ENCODE measurements at places on chromosomes 12 and 14.
A peak's percentile ranks its signal among the peaks of the same experiment; 100 is the strongest.

DNA sequence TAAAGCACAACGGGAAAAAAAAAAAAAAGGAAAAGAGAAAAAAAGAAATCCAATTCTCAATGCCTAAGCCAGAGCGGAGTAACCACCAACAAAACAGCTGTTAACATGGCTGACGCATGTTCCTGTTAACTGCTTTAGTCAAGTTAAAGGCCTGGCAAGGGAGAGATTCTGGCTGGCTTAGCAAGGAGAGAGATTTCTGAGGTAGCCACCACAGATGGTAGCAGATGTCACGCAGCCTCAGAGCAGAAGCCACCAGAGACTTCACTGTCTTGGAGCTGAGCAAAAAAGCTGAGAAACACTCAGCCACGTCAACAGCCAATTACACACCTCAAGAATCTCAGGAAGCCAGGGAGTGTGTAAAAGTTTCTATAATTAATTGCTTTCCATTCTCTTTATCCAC is 87.1 kb downstream of the TMCC3 start:
- no peak for DNase-seq

GRCh38 chr14:49044981-49045380 is 541.2 kb downstream of the RPS29 start:
- DNase-seq = no peak

- no peak for DNase-seq
Measured at GRCh38 chr14:105430565-105430964, 10.9 kb downstream of the MTA1 start.

GRCh38 chr14:31927348-31927832 is 149.7 kb upstream of the ARHGAP5 start:
- DNase-seq = no peak

GRCh38 chr12:111074559-111074958 is 154.2 kb upstream of the MYL2 start:
- no peak for DNase-seq

DNA sequence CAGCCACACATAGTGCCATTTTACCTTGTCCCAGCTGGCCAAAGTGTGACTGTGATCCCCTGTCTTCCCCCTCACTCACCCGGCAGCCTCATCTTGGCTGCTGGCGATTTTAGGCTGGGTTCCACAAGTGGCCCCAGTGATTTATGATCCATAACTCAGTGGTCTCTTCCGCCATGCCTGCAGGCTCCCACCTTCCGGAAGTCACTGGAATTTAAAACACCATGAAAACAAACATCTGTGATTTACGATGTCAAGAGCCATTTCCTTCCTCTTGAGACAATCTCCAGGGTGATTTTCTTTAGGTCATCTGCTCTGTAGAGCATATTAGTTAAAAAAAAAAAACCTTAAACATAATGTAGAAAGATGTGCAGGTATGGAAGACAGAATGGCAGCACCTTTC is 282.3 kb downstream of the CACNA1C start:
- DNase-seq = no peak

DNA sequence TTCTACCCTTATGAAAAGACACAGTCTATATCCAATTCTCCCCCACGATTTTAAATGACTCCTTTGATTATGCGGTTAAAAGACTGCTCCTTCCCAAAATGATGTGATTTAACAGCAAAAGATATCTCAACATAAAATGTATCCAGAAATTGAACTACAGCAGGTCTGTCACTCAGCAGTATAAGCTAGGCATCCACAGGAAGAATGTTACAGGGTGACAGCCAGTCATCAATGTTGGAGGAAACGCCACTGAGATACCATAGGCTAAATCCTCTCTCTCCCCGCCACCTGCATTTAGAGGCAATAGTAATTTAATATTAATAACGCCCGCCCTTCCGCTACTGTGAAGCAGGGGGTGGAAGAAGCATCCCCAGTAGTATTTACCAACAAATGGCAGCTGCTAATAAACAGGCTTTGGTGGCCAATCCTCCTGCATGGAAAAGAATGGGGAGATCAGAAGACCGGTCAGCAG is 613 bp downstream of the RECQL start:
- no peak for DNase-seq

DNA sequence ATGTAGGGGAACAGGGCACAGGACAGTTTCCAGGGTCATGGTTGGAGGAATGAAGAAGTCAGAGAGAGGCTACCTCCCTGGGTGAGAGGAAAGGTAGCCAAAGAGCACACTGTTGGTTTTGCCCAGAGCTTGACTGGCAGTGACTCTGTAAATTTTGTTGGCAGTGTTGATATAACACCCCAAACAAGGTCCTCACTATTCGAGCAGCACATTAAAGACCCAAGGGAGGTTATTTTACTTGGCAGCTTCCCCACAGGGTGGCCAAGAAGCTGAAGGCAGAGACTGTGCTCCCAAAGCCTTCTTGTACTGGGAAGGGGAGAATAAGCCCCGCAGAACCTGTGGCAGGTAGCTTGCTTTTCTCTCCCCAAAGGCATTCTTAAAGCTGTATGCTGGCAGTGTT is 40.6 kb downstream of the WSCD2 start:
- DNase-seq = no peak

DNA sequence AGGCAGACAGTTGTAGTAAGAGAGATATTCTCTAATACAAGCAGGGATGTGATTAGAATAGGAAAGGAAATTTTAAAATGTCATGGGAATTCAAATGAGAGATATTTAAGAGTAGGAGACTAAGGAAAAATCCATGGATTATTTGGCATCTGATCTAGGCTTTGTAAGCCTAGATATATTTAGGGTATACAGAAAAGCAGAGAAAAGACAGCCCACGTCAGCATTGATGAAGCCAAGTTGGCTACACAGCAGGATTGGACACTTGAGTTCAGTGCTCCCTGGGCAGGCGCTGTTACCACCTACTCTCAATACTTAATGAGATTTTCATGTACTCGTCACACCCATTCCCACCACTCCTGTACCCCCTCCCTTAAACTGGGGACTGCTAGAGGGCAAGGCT is 1.7 kb upstream of the KCNJ8 start:
- DNase-seq = no peak

GRCh38 chr14:96119947-96120346 is 80.8 kb downstream of the C14orf132 start:
- DNase-seq = no peak

DNA sequence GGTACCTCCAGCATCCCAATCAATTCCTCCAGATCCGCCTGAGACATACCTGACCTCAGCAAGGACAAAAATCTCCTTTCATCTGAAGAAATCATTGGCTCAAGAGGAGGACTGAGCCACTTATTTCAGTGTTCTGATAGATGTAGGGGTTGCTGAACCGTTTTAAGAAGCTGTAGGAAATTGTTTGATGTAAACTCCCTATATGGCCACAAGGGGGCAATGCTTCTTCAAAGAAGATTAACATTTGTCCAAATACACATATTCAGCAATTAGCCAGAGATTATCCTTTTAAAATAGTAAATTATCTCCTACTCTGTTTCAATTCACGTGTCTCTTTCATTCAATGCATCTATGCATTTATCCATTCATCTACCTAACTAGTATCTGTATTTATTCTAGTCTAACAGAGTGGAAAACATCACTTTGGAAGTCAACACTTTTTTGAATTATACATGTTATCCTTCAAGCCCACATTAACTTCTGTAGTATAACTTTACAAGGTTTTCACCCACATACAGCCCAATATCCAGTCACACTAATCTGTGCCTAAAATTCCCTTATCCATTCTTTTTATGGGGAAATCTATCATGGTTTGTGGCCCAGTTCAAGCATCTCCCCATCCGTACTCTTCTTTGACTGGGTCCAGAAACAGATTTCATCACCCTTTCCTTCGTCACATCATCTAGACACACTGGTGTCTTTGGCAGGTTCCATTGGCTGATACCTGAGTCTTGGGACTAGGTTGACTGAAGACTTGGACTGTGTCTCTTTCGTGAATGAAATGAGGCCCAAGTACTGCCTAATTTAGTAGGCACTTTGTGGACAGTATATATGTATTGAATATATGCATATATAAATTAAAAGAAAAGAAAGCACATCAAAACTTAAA is 411.0 kb upstream of the OR4E1 start:
- no peak for DNase-seq

- no peak for DNase-seq
Measured at GRCh38 chr12:79725987-79726386, 35.2 kb upstream of the PAWR start.

DNA sequence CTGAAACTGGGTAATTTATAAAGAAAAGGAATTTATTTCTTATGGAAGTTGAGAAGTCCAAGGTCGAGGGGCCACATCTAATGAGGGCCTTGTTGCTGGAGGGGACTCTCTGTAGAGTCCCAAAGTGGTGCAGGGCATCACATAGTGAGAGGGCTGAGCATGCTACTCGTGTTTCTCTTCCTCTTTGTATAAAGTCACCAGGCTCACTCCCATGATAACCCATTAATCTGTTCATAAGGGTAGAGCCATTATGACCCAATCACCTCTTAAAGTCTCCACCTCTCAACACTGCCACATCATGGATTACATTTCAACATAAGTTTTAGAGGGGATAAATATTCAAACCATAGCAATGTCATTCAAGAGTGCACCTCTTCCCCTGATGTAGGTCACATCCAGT is 79.1 kb upstream of the ATP2B1 start:
- DNase-seq = no peak

- DNase-seq = no peak
Measured at GRCh38 chr12:95687937-95688336, 102.6 kb downstream of the NTN4 start.

GRCh38 chr12:55972042-55972441 is 1.8 kb upstream of the RAB5B start:
- no peak for DNase-seq

GRCh38 chr12:12577786-12578185 is 15.1 kb upstream of the DUSP16 start:
- no peak for DNase-seq

DNA sequence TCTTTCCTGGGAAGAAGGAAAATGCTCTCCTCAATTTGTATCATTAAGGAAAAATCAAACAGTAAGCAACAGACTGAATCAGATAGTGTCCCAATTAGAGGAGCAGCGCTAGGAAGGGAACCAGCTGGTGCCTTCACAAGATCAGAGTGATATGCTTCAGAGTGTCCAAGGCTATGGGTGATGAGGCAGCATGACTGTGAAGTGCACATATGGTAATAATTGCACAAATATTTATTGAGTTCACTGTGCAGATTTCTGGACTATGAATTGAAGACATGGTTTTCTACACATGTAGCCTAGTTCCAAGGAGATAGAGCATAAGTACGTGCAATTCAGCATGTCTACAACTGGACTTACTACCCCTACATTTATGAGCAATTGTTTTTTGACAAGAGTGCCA is 78.8 kb upstream of the EVL start:
- DNase-seq = no peak

DNA sequence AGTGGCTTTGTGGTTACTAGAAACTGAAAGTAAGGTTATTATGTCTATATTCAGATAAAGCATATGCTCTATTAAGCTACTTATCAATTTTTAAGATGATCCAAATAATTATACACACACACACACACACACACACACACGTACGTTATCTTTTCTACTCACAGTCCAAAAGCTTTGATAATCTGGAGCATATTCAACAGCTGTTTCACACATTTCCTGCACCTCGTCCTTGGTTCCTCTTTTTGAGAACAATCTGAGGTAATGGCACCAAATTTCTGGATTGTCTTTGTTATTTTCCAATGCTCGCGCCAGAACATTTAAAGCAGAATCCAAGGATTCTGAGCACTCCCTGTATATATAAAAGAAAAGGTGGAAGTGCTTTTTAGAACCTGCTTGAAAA is 37.5 kb downstream of the ZFC3H1 start:
- DNase-seq = peak; percentile 57

Measured in HL-60 (cell line).